ENCODE measurements at places on chromosomes 12 and 14. TPM values are rescaled to one million over a fixed set of nuclear protein-coding genes. Genes with fewer than 3 reads are reported as not detected.

DNA sequence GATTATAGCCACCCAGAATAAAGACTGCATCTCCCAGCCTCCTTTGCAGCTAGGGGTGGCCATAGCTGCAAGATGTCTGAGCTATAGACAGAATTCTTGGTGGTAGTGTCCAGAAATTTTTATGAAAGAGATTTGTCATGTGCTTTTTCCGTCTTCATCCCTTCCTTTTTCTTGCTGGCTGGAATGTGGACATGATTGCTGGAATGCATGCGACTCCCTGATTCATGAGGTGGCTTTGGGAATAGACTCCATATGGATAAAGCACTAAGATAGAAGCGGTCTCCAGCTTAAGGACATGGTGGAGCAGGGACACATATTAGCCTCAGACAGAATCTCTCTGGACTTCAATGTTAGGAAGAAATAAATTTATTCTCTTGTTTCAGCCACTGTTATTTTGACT lies 10.0 kb upstream of the HSPB8 start:
- no peaks in the 10 kb centered on the region for H3K27me3 ChIP-seq
- no peaks in the 10 kb centered on the region for H3K4me1 ChIP-seq
- H3K36me3 ChIP-seq, result no peaks in the 10 kb centered on the region
- DNase-seq, result no peak

- H3K4me3 ChIP-seq, result no peak overlapping the region
- DNase-seq, result no peak
- H3K4me1 ChIP-seq, result peaks cover 5% of the 10 kb centered on the region
- no peaks in the 10 kb centered on the region for H3K36me3 ChIP-seq
These were observed 70.3 kb downstream of the COX16 start for GRCh38 chr14:70289138-70289537.

DNA sequence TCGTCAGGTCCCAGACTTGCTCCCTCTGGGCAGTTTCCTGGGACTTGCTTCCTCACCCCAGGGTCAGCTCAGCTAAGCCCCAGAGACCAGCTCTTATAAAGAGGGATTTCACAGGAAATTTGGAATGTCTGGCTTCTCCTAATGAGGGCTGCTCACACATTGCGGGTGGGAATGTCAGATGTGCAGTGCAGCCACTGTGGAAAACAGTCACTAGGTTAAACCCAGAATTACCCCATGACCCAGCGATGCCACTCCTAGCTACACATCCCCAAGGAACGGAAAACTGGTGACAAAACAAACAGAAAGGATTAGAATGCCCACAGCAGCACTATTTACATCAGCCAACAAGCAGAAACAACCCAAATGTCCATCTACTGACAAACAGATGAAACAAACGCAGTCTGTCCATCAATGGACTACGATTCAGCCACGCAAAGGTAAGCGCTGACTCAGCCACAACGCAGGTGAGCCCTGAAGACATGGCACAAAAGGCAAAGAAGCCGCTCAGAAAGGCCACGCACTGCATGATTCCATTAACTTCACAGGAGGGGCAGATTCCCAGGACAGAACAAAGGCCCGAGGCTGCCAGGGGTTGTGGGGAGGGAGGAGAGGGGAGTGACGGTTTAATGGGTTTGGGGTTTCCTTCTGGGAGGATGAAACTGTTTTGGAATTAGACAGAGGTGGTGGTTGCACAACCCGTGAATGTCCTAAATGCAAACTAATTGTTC lies 63.0 kb downstream of the NCOR2 start:
- H3K27me3 ChIP-seq, result no peaks in the 10 kb centered on the region
- H3K4me3 ChIP-seq, result no peak overlapping the region
- H3K27ac ChIP-seq, result no peak overlapping the region

The ABCB9 gene
- 3.9 TPM for total RNA-seq

GRCh38 chr12:85277900-85278597 lies 2.0 kb upstream of the ALX1 start:
- no peak overlapping the region for H3K4me3 ChIP-seq
- no peaks in the 10 kb centered on the region for H3K36me3 ChIP-seq

GRCh38 chr12:27008081-27008480 lies 6.1 kb downstream of the TM7SF3 start:
- H3K36me3 ChIP-seq, result peaks cover 4% of the 10 kb centered on the region
- DNase-seq, result no peak
- H3K4me3 ChIP-seq, result no peak overlapping the region
- no peak overlapping the region for H3K27ac ChIP-seq
- no peaks in the 10 kb centered on the region for H3K27me3 ChIP-seq
- peaks cover 11% of the 10 kb centered on the region for H3K4me1 ChIP-seq

DNA sequence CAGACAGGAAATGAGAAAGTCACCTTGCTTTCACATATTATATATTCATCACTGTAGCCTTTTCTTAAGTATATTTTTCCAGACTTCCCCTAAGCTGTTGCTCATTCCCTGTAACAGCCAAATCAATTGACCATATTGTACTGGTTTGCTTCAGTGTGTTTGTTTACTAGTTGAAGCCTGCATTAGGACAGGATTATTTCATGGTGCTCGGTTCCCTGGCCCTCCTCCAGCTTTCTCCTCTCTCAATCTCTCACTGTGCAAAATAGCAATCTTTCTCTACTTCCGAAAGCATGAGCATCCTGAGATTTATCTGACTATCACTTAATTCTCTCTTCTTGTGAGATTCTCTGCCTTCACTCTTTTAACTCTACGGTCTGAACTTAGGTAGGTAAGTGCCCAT lies 2.4 kb downstream of the SLC35F4 start:
- H3K4me1 ChIP-seq, result no peaks in the 10 kb centered on the region
- DNase-seq, result no peak
- no peaks in the 10 kb centered on the region for H3K27me3 ChIP-seq
- H3K27ac ChIP-seq, result no peak overlapping the region
- H3K36me3 ChIP-seq, result no peaks in the 10 kb centered on the region

- H3K27me3 ChIP-seq, result no peaks in the 10 kb centered on the region
- no peak for DNase-seq
- no peak overlapping the region for H3K27ac ChIP-seq
- no peaks in the 10 kb centered on the region for H3K4me1 ChIP-seq
These were observed 165.1 kb upstream of the ATP2B1 start for GRCh38 chr12:89873745-89874144.

DNA sequence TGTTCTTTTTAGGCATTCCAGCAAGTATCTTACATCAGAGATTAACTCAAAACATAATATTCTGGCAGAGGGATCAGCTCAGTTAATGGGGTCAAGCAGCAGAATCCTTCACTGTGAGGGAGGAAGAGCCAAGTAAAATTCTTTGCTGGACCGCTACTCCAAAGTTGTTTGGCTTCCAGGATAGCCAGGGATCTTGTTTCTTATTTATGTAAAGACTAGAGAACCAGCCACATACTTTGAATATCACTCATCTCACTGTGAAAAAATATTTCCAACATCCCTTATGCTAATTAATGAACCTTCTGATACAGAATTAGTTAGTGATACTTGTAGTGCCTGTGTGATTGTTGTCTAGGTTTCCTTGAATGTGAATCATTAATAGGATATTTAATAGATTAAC lies 94.2 kb downstream of the PLEKHA5 start:
- no peak for DNase-seq
- no peaks in the 10 kb centered on the region for H3K4me1 ChIP-seq
- no peak overlapping the region for H3K4me3 ChIP-seq
- H3K36me3 ChIP-seq, result no peaks in the 10 kb centered on the region
- no peaks in the 10 kb centered on the region for H3K27me3 ChIP-seq

- no peak overlapping the region for H3K4me3 ChIP-seq
- H3K27me3 ChIP-seq, result peaks cover 2% of the 10 kb centered on the region
- H3K36me3 ChIP-seq, result no peaks in the 10 kb centered on the region
- H3K27ac ChIP-seq, result no peak overlapping the region
- no peaks in the 10 kb centered on the region for H3K4me1 ChIP-seq
These were observed 11.9 kb upstream of the SERPINA4 start for GRCh38 chr14:94548999-94549985.

The OAS2 gene
- total RNA-seq, result 40.1 TPM

DNA sequence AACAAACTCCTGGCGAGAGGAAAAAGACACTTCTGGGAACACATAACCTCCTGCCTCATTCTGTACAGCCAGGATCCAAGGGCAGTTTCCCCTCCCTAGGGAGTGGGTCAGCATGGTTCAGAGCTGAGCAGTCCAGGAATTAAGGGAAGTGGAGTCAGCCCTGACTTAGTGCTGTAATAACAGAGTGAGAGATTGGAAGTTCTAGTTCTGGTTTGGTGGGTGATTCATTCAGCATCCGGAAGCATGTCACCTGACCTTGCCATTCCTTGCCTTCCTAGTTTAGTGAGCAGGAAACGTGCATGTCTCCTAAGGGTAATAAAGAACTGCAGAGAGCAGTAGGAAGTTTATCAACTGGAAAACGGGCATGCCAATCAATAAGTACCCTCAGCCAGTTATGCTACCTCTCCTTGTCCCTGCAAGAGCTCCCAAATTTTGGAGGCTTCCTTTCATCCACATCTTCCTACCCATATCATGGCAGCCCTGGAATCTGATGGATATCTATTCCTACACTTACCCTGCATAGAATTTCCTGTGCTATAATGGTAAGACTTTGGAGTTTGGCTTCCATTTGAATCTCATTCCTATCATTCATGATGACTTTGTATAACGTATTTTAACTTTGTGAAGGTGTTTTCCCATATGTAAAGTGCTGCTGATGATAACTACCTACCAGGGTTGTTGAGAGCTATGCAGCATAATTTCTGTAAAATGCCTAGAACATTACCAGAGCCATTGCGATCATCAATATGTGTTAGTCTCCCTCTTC lies 28.5 kb upstream of the MAGOHB start:
- no peak overlapping the region for H3K4me3 ChIP-seq
- no peaks in the 10 kb centered on the region for H3K27me3 ChIP-seq
- no peak for DNase-seq

The TAS2R14 gene
- total RNA-seq, result 0.55 TPM

The OR11H6 gene
- total RNA-seq, result not detected

GRCh38 chr12:99984271-99985128 lies at the start of gene ANKS1B:
Gene ANKS1B, minus strand, starts transcription at chr12:99984936. Its CDS starts 699 bp downstream, at chr12:99984237.
- DNase-seq, result no peak
- H3K27me3 ChIP-seq, result no peaks in the 10 kb centered on the region
- H3K4me3 ChIP-seq, result no peak within 1 kb of the TSS
- no peaks in the 10 kb centered on the region for H3K36me3 ChIP-seq
- no peaks in the 10 kb centered on the region for H3K4me1 ChIP-seq
- no peak within 1 kb of the TSS for H3K27ac ChIP-seq

DNA sequence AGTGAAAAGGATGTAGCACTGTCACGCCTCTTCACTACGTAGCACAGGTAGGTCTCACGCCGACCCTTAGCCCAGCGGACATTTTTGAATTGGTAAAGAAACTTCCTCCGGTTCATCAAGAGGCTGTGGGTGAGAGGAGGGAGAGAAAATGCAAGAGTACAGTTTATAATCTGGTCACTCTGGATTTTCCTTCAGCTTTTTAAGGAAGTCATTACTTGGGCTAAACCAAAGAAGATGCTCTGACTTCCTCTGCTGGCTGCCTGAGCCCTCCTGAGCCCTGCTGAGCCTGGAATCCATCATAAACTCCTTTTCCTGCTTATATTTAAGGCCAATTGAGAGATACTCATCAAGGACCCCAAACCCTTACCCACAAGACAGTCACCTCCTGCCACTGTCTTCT lies 5.8 kb downstream of the AICDA start:
- H3K4me3 ChIP-seq, result no peak overlapping the region
- no peaks in the 10 kb centered on the region for H3K27me3 ChIP-seq

DNA sequence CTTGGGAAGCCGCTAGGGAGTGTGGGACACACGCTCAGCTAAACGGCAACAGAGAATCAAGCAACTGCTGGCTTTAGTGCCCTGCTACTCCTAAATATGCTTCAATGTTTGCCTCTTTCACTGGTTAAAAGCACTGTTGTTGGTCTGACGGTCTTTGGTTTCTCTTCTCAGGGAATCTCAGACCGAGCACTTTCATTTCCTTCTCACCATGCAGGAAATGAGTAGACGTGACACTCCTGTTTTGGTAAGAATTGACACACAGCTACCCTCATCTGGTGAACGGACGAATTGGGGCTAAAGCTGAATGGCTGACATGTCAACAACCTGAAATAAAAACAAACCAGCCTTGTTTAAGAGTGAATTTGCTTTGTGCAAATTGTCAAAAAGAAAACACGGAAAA lies 57.5 kb upstream of the PIWIL1 start:
- H3K36me3 ChIP-seq, result no peaks in the 10 kb centered on the region
- no peak overlapping the region for H3K4me3 ChIP-seq
- no peak for DNase-seq
- H3K27ac ChIP-seq, result no peak overlapping the region
- no peaks in the 10 kb centered on the region for H3K4me1 ChIP-seq

The TMEM132D gene
- not detected for total RNA-seq

The BAZ1A gene
- 70.5 TPM for total RNA-seq

The FLVCR2 gene
- total RNA-seq, result 2.6 TPM

DNA sequence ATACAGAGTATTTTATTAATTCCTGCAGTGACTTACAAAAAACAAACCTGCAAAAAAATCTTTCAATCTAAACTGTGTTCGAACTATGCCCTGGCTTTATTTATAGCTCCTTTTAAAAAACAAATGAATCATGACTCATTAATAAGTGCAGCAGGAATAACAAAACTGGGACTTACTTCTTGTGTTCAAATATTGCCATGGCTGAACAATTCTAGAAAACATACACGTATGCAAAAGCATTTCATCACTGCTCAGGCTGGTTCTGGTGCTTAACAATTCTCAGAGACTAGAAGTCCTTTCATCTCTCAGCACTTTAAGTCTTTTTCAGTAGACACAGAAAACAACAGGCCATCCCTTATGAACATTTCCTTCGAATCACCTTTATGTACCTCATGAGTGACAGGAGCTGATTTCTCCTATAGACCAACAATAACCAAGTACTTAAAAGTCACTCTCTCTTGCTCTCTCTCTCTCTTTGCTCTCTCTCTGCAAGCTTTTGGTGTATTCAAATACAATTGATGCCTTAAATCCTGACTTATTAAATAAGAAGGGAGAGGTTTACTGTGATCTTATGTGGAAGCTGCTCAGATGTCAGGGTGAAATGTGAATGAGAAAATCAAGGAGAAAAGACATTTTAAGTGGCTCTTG lies 268.8 kb downstream of the TTC8 start:
- no peaks in the 10 kb centered on the region for H3K27me3 ChIP-seq
- no peaks in the 10 kb centered on the region for H3K36me3 ChIP-seq
- no peak for DNase-seq

DNA sequence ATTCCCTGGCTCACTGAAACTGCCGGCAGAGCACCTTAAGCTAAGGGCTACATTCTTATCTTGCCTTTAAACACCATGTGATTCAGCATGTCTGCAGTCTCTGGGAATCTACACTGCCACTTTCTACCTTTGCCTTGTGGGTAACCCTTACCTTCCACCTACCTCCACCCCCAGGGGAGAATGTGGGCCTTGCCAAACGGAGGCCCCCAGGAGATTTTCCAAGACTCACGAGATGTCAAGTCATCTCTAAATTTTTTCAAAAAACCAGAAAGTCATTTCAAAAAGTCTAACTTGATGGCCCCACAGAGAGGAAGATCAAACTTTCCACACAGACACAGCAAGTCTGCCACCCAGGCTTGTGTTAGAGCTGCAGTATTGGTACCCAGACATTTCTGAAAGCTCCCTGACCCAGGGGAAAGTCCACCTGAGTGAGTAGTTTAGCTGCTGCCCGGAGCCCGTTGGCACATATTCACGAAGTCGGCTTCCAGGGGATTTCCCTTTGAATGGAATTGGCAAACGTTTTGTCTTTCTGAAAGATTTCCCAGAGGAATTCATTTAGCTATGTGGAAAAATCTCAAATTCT lies 4.7 kb upstream of the PSMA6 start:
- DNase-seq, result no peak
- no peaks in the 10 kb centered on the region for H3K27me3 ChIP-seq
- no peak overlapping the region for H3K4me3 ChIP-seq
- H3K27ac ChIP-seq, result no peak overlapping the region
- H3K4me1 ChIP-seq, result peaks cover 35% of the 10 kb centered on the region
